D341Med (cell line): ENCODE measurements at places on chromosomes 7 and 10.
A peak's percentile ranks its signal among the peaks of the same experiment; 100 is the strongest.

DNA sequence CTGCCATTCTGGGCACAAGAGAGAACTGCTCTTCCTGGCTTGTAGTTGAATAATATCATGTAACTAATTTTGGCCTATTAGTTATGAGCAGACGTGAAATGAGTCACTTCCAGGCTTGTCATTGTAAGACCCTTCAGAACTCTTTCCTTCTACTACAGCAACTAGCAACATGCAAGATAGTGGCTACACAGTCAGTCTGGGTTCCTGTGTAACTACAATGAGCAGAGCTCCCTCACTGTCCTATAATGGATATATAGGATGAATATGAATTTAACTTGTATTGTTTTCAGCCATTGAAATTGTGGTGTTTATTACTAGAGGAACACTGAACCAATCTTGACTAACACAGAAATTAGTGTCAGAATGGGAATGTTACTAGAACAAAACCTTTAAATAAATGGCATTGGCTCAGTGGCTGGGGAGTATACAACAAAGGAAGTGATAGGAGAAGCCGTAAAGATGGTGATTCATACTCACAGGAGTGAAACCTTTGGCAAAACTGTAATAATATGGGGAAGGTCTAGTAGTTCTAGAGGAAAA is 2.9 kb upstream of the MTPN start:
- DNase-seq: no peak

DNA sequence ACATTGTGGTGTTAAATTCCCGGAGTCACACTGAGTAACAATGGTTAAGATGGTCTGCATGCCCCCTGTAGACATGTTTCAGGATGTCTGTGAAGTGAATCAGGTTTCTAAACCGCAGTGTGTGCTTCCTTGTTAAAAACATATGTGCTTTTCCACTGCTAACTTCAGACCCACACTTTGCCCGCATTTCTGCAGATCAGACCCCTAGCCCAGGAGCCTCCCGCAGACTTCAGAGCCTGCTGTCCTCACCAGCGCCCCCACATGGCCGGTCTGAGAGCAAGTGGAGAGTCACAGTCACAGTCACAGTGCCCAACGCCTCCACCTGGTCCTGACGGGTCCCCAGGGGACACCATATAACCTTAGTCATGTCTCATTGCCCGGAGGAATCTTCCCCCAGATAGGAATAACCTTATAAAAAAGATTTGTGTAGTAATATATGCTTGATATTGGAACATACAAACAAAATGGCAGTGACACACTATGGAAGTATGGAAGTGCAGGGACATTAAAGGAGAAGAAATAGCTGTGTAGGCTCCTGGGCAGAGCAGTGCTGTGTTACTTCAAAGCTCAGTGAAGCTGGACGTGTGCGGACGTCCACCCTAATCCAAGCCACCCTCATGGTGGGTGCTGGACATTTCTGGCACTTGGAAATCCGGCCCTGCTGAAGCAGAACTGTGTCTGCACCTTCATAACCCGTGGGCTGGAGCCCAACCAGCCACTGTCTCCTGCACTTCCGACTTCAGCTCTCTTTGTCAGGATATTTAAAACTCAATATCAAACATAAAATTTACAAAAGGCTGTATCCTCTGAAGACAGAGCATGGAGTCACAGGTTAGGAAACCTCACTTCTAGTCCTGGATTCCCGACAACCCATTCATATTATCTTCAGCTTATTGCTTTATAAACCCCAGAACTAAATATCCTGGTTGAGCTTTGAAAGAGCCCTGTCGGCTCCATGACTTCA is 29.0 kb downstream of the GSTO2 start:
- no peak for DNase-seq

DNA sequence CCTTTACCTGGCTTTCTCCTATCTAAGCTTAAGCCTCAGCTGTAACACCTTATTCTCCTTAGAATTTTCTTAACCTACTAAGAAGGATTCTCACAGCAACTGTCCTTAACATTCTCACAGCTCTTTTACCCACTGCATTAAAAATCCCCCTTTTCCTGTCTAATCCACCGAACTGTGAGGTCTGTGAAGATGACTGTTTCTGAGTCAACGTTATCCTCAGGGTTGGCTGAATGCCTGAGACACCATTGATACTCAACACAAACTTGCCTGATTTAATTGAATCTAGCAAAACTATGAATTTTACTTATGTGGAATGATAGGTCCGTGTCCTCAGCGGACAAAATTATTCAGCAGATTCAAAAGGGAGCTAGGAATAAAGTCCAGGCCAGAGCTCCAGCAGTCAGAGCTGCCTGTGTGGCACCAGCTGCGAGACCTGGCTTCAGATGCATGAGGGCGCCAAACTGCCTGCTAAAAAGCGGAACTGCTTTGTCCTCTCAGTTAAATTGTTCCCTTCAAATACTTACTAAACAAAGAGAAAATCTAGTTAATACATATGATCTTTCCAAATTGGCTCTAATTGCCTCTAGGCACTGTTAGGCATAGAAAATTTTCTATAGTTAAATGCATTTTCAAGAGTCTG is 33.4 kb upstream of the VWDE start:
- DNase-seq: peak; percentile 31

GRCh38 chr10:11209830-11210181 is 192.1 kb downstream of the CELF2 start:
- no peak for DNase-seq
